Suppressor macrophage (primary cell): ENCODE measurements at places on chromosomes 1 and 21.

DNA sequence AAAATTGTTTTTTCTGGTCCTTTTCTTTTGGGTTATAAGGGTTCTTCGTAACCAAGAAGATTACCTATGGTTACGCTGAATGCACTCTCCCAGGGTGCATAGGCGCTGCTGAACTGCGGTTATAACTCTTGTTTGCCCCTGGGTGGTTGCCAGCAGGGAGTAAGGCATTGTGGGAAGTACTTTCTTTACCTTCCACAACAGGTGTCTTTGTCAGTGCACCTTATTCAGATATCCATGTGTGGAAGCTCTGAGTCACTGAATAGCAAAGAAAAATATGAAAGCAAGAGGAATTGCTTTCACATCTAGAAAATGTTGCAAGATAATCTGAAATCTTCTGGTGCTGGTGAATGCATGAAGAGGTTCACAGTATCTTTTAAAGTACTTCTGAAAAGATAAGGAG, 124.4 kb upstream of the CACYBP start:
- no peak for DNase-seq

DNA sequence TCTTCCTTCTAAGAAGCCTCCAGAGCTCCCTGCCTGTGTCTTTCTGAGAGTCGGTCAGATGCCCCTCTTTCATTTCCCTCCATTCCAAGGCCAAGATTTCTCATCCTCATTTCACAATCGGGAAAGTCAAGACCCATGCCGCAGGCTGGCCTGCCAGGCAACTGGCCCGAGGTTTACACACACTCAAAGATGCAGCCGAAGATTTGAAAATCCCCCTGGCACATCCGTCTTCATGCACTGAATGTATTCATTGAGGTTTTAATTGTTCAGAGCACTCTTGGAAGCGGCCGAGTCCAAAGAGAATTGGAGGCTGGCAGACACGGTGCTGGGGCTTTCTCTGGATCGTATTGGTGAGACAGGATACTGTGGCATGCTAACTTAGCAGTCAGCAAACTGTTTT, 29.1 kb upstream of the SRP9 start:
- no peak for DNase-seq

- DNase-seq = no peak
These were observed 332.1 kb downstream of the RRAGC start for GRCh38 chr1:38527373-38527966.

DNA sequence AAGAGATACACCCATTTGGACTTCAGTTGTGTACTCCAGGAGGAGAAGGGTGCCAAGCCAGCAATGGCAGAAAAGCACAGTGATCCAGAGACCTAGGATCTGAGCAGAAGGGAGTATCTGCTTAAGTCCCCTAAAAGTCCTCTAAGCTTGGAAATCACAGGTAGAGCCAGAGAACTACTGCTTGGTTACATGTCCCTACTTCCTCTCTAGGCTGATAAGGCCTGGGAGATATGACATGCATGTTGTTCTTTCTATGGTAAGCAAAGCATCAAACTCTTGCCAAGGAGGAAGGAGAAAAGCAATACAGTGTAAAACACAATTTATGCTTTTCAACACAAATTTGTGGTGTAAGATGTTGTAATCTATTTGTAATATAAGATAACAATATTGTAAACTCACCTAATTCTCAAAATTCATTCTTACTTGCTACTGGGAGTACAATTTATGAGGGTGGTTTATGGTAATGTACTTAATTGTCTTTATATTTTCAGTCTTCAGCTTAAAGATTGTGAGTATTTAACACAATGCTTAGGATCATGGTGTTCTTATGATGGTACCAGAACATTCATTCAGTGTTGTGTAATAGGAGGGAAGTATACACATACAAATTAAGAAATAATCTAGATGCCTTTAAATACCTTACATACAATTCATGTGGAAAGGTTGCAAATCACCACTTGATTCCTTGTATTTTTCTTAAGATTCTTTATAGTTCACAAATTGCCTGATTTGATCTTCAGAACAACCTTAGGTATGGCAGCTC, 49.1 kb upstream of the GNG12 start:
- DNase-seq = no peak

DNA sequence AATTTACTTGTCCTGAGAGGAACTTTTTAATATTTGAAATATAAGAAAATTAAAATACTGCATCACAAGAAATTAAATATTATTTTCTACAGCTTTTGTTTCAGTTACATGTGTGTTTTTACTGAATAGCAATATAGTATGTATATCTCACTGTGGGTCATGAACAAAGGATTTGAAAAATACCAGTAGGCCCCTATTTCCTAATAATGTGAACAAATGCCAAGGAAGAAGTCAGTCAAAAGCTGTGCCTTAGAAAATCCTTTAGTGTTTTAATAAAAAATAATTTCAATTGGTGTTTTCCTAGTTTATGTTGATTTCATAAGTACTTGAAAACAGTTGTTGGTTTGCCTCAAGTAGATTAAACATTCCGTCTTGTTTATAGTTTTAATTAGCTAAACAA, 46.7 kb downstream of the SMYD3 start:
- DNase-seq = no peak

DNA sequence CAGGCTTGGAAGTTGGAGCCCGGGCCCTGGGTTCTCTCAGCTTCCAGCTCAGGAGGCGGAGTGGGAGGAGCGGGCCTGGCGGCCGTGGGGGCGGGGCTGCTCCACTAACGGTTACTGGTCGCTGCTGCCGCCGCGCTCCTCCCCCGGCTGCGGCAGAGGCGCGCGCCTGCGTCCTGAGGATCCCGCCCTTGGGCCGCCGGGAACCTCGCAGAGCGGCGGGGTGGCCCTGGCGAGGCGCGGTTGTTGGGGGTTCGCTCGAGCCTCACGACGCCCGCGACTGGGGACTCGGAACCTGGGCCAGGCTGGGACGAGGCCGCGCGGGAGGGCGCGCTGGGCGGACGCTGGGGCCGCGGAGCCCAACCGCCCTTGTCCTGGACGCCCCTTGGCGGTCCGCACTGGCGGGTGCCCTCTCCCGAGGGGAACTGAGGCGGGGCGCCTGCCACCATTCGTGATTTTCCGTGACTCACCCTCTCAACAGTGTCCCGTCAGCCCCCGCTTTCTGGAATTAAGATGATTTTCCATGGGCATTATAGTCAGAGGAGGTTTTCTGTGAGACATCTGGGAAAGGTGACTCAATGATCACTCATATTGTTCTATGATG, 34.1 kb downstream of the OR2G3 start:
- DNase-seq = peak; percentile 31

- DNase-seq = no peak
These were observed 54.7 kb downstream of the FNBP1L start for GRCh38 chr1:93502571-93502970.

GRCh38 chr1:200982071-200982945, 41.2 kb downstream of the KIF21B start:
- DNase-seq = no peak

- DNase-seq = peak; percentile 92
These were observed at the start of gene PINK1 for GRCh38 chr1:20633190-20634064. Gene PINK1 (plus strand): TSS chr1:20633458. CDS start chr1:20633549, 91 bp downstream.

- DNase-seq = peak; percentile 66
These were observed 17.5 kb upstream of the IGFN1 start for GRCh38 chr1:201172999-201173610.

GRCh38 chr1:5720936-5721335, 271.3 kb downstream of the NPHP4 start:
- no peak for DNase-seq

GRCh38 chr1:46166521-46167462, 8.1 kb upstream of the TSPAN1 start:
- DNase-seq = peak; percentile 37

DNA sequence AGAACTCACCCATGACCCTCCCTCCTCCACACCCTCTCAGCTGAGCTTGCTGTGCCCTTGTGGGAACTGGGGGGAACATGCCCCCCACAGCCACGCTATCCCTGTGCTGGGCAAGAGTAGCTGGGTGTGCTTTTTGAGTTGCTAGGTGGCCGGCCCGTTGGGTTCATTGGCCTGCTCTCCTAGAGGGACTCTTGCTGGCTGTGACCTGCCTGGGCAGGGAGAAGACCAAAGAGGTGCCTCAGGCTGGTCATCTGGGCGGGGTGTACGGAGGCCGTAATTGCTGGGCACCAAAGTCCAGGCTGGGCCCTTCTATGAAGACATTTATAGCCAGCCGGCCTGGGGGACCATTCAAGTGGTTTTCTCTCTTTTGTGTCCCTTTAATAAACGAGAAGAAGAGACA, 138.3 kb upstream of the ZBTB40 start:
- no peak for DNase-seq

DNA sequence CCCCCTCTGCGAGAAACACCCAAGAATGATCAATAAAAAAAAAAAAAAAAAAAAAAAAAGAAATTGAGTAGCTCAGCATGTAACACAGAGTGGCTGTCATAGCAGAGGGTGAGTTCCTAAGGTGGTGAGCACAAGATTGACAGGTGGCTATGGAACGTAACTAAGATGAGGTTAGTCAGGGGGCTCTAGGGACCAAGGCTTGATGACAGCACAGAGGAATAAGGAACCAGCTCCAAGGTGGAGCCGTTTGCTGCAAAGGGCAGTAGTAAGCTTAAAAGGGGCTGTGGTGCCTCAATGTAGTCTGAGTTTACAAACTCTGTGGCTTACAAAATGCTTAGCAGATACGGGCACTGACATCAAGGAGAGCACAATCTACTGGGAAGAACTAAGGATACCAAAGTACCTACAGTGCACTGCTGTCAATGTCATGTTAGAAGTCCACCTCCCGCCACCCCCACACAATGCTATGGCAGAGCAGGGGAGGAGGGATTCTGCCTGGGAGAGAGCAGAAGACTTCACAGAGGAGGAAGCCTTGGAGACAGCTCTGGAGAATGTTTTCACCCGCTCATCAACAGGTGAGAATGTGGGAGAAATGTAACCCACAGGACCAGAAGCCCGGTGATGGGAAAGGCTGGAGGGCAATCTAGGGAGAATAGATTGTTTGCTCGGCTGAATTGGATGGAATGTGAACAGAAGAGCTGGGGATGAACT, 13.1 kb downstream of the IQGAP3 start:
- DNase-seq = no peak

GRCh38 chr1:182351790-182352364, 39.7 kb downstream of the GLUL start:
- no peak for DNase-seq

- DNase-seq = no peak
These were observed 49.8 kb downstream of the KCNT2 start for GRCh38 chr1:196558411-196558810.

DNA sequence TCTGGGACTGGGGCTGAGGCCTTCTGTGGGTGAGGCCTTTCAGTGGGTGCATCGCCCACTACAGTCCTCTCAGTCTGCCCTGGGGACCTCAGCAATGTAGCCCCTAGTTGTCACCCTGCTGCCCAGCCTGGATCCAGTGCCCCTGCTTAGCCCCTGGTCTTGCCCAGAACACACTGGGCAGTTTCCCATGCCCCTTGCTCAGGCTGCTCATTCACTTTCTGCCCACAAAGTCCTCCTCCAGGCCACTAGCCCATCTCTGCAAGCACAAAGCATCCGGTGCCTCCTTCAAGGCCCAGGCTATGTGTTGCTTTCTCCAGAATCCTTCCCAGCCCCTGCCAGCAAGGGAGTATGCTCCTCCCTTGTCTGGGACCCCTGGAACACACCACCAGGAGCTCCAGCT, 5.4 kb upstream of the ADORA1 start:
- no peak for DNase-seq

DNA sequence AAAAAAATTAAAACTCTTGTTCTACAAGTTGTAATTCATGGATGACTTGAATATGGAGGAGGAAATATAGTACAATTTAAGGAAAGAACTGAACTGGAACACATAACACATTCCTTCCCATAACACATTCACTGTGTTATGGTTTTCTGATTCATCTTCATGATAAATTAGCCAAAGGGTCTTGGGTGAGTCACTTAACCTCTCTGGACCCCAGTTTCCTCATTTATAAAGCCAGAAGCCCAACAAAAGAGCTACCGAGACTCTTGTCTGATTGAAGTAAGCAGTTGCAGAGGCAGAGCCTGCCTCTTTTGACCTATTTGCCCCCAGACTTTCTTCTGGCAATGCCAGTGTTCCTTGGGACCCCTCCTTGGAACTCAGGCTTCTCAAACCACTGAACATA, 161.9 kb upstream of the KCTD3 start:
- DNase-seq = no peak

GRCh38 chr1:179709841-179710329, 33.2 kb upstream of the FAM163A start:
- peak; percentile 69 for DNase-seq

GRCh38 chr1:76381450-76382097, 307.0 kb downstream of the ST6GALNAC3 start:
- no peak for DNase-seq

DNA sequence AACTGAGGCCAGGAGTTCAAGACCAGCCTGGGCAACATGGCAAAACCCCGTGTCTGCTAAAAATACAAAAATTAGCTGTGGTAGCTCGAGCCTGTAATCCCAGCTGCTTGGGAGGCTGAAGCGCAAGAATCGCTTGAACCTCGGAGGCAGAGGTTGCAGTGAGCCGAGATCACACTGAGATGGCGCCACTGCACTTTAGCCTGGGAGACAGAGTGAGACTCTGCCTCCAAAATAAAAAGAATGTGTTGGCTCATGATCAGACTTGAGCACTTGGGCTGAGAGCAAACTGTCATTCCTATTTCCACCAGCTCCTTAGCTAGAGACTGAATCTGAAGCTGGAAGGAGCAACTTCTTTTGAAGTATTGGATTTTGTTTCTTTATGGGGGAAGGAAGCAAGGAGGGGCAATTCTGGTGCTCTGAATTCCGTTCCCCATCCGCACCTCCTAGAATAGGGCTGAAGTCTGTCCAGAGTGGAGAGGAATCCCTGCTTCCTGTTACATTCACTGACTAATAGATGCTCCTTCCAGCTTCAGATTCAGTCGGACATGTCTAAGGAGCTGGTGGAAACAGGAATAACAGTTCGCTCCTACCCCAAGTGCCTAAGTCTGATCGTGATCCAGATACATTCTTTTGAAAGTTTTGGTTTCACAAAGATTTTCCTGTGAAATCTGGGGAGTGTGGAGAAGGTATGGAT, 3.8 kb downstream of the ZNF672 start:
- peak; percentile 59 for DNase-seq

GRCh38 chr1:165114022-165114888, 242.3 kb downstream of the LMX1A start:
- DNase-seq = peak; percentile 53

DNA sequence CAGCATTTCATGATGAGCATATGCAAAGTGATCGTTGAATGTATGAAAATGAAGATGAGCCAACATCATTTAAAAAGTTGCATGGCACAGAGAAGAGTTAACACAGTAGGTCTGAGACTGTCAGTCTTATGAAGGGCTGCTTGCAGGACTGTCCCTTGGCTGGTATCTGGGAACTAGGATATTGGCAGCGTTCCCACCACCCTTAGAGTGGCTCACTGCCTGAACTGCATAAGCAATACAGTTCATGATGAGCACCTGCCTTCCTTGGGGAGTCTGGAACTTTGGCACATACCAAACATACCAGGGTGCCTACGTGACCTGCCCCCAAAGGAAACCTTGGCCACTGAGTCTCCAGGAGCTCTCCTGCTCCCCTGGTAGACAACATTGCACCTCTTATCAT, 161.8 kb downstream of the DSCAM start:
- DNase-seq = no peak

- no peak for DNase-seq
These were observed 39.6 kb downstream of the PRDM15 start for GRCh38 chr21:41839387-41840000.
